Renal cortex interstitium (tissue), 15 donors: ENCODE measurements at places on chromosomes 6 and 20. TPM values are rescaled to one million over a fixed set of nuclear protein-coding genes. Genes with fewer than 3 reads are reported as not detected.

Gene EDN3
- 5.4 TPM for polyA plus RNA-seq

Gene PBOV1
- 0.15 TPM for polyA plus RNA-seq

DNA sequence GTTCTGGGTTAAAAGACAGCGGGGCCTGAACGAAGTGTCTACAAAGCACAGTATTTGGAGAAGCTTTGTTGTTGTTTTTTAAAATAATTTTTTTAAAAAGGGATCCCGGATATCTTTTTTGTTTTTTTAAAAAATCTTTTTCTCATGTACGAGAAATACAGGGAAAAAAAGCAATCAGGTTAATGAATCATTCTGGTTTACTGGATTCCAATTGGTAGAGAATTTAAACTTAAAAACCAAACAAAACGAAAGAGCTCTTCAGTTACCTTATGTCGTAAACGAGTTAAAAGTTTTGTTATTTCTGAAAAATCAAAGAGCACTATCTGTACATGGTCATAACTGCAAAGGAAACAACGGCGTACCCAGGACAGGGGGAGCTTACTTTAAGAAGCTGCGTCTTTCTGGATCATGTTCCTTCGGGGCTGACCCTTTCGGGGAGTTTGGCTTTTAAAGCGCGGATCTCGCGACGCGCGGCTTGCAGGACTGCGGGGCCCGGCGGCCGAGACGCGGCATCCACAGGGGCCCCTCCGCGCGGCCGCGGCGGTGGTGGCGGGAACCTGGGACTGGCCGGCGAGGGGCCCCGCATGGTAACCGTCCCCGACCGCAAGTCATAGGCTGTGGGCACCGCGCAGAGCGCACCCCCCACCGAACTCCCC, 927 bp downstream of the IL20RA start:
- DNase-seq = no peak

DNA sequence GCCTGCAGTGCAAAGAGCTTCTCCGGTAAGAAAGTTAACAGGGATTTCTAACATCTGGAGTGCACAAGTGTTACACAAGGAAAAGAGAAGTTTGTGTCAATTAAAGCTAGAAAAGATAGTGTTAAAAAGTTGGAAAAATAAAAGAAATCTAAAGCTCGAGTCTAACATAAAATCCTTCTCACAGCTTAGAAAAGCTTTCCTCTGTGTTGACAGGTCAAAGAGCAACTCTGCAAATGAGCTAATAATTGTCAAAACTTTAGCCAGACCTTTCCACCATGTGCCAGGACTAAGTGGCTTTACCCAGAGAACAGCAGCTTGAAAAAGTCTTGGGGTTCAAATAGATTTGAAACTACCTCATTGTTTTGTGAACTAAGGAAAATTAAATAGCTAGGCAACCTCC, 14.8 kb downstream of the PTPRK start:
- no peak for DNase-seq

- no peak for DNase-seq
Measured at GRCh38 chr6:115932481-115932880, 128.2 kb downstream of the FRK start.

DNA sequence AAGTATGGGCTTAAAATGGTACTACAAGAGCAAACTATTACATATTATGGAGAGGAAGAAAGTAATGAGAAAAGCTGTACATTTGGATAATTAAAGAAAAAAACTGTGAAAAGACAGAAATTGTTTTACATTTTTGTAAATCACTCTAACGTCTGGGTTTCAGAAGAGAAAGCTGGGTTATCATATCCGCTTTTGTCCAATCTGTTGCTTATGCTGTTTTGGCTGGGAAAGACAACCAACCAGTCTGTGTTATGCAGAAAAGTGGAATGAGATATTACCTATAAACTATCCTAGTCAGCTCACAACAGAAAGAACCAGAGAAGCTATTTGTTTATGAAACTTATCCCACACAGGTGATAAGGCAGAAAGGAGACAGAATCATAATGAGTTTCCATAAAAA, 32.4 kb downstream of the REV3L start:
- no peak for DNase-seq

- DNase-seq = no peak
Measured at GRCh38 chr20:23212011-23212410, 125.9 kb upstream of the CD93 start.

DNA sequence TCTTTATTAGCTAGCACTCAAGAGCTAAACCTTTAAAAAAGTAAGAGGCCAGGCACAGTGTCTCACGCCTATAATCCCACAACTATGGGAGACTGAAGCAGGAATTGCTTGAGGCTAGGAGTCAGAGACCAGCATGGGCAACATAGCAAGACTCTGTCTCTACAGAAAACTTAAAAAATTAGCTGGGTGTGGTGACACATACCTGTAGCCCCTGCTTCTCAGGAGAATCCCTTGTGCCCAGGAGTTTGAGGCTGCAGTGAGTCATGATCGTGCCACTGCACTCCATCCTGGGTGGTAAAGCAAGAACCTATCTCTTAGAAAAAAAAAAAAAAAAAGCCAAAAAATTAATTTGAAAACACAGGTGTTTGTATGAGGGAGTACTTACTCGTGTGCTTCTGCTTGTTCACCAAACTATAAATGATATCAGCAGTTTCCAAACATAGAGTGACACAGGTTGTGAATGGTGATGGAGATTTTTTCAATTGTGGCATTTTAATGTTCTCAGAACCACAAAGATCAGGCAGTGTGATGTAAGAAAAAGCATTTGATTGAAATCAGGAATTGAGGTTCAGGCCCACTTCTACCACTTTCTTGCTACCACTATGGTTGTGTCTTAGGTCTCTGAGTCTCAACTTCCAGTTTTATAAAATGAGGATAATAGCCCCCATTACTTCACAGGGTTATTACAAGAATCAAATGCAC, 104.9 kb downstream of the FOXO3 start:
- no peak for DNase-seq

DNA sequence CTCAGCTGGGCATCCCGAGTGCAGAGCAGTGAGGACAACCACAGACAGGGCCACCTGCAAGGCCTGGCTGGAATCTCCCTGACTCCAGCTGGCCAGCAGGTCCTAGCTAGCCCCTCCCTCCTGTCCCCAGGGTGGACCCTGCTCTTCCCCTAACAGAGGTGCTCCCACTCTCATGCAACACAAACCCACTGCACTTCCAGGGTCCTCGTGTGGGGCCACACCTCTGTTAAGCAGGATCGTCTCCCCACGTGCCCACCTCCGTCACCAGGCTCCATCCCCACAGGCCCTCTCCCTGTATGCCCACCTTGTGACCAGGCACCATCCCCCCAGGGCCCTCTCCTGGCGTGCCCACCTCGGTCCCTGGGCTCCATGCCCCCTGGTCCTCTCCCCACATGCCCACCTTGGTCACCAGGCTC, 17.3 kb downstream of the TAF4 start:
- no peak for DNase-seq

- DNase-seq = no peak
Measured at GRCh38 chr20:42267793-42268384, 649.7 kb upstream of the CHD6 start.
